Stimulated activated CD8-positive, alpha-beta memory T cell treated with anti-CD3 and anti-CD28 coated beads, Interleukin-15, amount 100 ng/mL, for 1 hour (primary cell): ENCODE measurements at places on chromosomes 7 and 10.

DNA sequence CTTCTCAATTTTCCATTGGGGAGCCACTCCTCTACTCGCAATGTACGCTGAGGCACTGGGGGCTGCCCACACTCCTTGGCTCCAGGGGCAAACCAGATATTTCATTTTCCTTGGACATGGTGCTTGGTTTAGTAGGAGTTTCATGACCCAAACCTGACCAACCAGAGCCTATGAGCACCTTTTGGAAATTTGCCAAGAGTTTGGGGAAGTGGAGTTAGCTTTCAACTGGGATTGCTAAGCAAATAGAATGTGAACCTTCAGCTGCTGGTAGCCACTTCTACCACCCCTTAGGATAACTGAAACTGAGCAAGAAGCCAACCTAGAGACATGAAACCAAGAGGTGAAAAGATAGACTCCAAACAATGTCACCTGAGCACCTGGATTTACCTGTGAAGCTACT is 74.9 kb upstream of the COL13A1 start:
- DNase-seq = no peak

GRCh38 chr10:123252779-123253178 is 98.6 kb downstream of the BUB3 start:
- DNase-seq = no peak

DNA sequence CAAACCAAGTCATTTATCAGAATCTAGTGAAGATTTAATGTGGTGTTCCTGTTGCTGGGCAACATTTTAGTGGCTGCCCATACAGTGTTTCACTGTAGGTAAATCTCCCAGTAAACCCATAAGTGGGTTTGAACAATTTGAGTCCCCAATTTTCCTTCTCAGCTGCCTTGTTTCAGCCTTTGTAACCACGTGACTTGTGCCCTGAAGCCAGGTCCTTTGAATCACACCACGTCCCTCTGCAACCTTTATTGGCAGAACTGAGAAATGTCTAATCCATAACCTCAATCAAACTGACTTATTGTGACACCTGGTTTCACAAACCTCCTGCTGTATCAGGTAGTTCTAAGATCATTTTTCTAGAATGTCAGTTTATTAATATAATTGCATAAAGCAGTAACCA is 30.1 kb downstream of the SND1 start:
- DNase-seq = no peak

- DNase-seq = no peak
Observed at GRCh38 chr7:594920-595620, 75.4 kb upstream of the PDGFA start.

GRCh38 chr7:79933144-79933543 is 201.5 kb upstream of the GNAI1 start:
- no peak for DNase-seq

DNA sequence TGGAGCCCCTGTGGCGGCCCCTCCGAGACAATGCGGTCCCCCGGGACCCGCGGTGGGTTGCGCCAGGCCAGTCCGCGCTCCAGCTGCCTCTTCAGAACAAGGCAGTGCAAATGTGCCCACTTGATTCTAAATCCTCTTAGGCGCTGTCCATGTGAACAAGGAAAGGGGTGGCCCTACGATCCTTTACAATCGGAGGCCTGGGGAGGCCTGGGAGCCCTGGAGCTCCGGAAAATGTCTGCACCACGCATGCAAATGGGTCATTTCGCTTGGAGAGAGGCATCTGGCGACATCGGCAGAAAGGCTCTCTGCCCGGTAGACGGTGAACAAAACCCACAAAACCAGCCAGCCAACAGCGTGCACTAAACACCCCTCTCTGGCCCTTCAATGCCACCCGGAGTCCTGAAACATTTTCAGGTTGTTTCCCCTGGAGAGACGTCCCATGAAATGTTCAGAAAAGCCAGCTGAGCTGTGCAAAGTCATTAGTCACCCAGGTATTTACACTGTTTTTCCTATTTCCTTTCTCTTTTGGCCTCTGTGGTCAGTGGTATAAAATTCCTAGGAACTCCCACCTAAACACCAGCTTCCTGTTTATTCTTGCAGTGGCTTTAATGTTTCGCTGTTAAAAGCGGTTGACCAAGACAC is 102.8 kb upstream of the ZNF438 start:
- no peak for DNase-seq

DNA sequence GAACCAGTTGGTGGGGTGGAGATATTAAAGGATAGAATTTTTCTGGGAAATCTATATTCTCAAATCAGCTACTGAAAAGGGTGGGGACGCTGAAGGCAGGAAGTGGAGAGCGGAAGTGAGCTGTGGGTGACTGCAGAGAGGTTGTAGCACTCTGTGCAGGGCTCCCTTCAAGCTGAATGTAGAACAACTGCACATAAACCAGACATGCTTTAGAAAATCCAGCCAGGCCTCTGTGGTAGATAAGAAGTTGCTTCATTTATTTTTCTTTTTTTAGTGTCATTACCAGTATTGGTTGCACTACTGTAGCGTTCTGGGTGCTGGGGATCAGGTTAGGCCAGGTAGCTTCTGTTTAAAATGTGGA is 127.8 kb downstream of the CELF2 start:
- DNase-seq = no peak

DNA sequence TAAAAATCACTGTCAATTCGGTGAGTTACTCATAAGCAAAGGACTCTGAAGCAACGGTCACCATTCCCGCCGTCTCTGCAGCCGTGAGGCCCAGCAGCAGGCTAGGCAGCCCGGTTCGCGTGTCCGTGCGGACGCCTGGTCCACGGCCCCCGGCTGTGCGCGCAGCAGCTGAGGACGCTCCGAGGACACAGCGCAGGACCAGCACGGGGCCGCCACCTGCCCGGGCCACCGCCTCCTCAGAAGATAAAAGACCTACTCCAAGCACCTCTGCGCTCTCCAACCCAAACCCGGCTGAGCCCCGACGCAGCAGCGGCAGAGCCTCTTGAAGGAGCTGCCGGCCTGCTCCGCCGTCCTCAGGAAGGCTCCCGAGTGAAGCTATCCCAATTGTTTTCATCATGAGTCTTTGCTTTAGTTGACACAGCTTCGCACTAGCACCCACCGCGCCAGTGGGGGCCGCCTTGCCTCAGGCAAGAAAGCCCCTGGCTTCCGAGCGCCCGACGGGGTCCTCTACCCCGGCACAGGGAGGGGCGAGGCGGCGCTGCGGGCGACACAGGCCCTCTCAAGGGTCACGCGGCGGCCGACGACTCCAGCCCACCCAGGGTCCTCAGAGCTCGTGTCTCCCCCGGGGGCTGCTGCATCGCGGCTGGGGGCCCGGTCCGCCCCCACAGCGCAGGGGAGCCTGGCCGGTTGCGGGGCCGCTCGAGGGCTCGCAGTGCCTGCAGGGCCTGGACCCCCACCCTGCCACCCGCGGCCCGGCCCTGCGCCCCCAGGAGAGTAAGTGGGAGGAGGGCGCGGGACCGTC is 16.9 kb upstream of the GPR146 start:
- DNase-seq = no peak

DNA sequence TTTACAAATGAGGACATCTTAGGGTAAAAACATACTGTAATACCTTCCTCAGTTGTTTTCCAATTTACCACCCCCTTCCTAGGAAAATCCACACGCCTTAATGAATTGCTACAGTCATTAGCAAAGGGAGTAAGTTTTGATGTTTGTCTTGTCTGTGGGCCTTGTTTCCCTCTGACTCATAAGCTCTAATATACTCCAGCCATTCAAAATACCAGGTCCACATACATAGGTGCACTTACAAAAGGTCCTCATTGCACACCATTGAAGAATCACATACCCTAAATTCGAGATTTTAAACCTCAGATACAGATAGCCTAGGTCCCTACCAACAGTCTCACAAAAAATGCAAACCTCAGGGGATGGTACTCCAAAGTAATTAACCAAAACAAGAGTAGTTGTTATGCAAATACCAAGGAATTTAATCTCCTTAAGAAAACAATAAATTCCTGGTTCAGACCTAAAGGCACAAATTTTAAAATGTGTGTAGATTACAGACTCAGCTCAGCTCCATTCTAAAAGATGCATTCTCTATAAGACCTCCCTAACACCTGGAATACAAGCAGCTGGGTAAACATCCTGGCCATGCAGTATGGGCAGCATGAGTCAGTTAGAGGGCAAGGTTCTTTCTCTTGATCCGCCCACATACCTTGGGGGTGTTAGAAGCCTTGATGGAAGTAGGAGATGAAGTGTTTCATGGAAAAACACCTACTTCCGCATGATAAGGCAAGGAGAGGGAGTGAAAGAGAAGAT is 3.0 kb upstream of the LIPK start:
- no peak for DNase-seq

- DNase-seq = no peak
Observed at GRCh38 chr10:1513221-1513620, 224.1 kb downstream of the ADARB2 start.

DNA sequence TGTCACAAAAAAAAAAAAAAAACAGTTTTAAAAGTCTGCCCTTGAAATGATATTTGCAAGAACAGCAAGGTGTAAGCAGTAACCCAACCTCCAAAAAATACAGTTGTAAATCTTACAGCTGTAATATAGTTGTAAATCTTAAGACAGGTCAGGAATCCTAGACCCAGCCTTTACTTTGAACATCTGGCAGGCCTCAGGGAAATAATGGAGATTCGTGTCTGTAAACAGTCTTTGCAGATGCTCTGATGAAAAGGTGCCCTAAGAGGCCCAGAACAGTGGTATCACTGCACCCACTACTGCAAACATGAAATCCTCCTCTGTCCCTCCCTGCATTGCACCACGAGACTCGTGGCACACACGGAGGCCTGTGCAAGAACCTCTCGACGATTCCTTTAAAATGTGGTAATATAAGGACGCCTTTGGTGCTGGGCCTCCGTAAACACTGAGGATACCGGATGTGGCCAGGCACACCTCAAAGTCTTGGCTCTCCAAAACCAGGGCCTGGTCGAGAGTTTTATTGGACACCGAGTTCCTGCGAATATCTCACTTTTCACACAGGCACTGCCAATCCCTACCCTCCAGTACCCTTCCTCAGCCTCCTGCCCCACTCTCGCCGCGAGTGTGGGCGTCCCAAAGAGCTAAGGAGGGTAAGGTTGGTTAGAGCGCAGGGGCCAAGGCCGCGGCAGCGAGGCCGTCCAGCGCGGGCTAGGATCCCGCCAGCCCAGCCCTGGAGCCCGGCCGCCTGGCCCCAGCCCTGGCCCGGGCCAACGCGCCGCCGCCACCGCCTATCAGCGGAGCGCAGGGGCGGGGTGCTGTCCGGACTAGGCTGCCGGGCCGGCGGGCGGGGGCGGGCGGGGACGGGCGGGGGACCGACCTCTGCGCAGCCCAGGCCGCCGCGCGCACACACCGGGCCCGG is at the start of gene REEP3:
Gene REEP3, plus strand, starts transcription at position 902 of the 916 bp plus-strand sequence. CDS start 145 bp downstream, outside the sequence.
- DNase-seq = no peak
